ENCODE measurements at places on chromosomes 1 and 21.
A peak's percentile ranks its signal among the peaks of the same experiment; 100 is the strongest.

DNA sequence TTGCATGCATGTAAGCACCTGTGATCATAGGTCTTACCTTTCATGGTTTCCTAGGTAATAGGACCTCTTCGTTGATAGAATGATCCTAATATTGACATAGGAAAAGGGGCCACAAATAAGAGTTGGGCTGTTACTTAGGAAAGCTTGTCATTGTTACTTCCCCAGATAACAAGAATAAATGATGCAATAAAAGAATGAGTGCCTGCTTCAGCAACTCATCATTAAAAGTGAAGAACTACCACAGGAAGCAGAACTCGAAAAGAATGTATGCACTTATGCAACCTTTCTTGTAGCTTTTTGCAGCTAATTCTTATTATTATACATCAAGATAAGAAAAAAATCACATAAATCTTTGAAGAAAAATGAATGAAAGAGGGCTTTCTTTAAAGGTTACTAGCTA is 548.6 kb downstream of the LTN1 start:
- no peak for DNase-seq

GRCh38 chr1:41110286-41110685 is 88.8 kb upstream of the SLFNL1 start:
- DNase-seq = no peak

DNA sequence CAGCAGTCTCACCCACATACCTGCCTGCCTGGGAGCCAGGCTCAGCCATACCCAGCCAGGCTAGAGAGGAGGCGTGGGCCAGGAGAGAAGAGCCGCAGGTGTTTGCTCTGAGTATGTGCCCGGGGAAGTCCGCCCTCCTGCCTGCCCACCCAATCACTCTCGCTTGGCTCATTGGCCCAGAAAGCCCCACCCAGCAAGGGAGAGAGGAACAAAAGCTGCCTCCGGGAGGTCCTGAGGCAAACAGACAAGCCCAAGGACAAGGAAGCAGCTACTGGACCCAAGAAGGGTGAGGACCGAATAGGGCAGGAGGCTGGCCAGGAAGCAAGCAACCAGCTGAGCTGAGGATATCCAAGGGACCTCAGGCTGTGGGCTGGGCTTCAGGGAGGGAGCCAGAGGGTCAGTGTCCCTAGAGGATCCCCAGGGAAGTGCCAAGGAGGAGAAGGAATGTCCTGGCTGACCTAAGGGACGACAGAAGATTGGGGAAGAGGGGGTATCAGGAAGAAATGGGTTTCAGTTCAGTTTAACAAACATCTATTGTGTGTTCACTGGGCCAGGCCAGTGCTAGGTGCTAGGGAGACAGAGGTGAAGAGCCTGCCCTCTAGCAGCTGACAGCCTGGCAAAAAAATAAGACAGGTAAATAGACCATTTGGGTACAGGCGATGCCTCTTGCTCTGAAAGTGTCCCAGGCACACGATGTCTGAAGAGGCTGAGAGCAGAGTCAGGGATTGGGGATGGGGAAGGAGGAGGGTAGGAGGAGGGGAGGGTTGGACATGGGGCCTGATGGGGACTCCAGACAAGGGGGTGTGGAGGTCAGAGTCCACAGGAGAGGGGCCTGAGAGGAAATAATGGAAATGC is at the start of gene GJB4:
Gene GJB4, plus strand, starts transcription at position 238 of the 855 bp plus-strand sequence. CDS start 1,515 bp downstream, outside the sequence.
- peak; percentile 13 for DNase-seq

- DNase-seq = no peak
These were observed 1086.9 kb upstream of the TMPRSS15 start for GRCh38 chr21:19490481-19490880.

DNA sequence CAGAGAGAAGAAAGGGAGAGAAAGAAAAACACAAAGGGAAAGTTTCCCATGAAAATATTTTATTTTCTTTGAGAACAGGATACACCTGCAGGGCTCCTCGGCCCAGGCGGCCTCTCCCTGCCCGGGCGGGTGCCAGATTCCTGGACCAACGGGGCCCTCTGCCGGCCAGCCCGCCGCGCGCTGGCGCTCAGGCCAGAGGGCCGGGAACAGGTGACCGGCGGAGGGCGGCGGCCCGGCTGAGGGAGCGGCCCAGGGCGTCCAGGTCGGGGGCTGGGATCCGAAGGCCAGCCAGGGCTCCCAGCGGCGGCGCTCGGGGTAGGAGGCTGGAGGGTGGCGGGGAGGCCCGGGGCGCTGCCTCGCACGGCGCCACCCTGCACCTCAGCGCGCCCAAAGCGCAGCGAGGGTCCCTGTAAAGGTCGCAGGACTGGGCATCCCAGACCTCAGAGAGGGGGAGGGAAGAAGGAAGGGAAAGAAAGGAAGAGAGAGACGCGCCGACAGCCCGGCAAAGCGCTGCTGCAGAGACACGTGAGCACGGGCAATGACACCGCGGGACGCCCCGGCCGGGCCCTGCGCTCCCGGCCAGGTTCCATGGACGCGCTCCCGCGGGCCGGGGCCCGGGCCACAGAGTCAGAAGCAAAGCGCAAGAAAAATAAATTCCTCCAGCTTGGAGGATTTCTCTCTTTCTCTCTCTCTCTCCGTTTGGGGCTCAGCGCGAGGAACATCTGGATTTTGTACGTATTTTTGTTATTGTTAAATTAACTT is 927 bp downstream of the WNT9A start:
- DNase-seq = peak; percentile 64

- no peak for DNase-seq
These were observed 121.2 kb downstream of the HMGB4 start for GRCh38 chr1:33984906-33985565.

- peak; percentile 58 for DNase-seq
These were observed 34.3 kb upstream of the RAP1GAP start for GRCh38 chr1:21703318-21703963.

GRCh38 chr1:183219616-183220009 is 33.5 kb downstream of the LAMC2 start:
- no peak for DNase-seq

GRCh38 chr1:233904633-233905415 is at the start of gene SLC35F3:
SLC35F3 (plus strand) TSS chr1:233904676.
- DNase-seq = peak; percentile 41

- DNase-seq = peak; percentile 68
These were observed 39.5 kb downstream of the TOR3A start for GRCh38 chr1:179121159-179121938.

- DNase-seq = no peak
These were observed 35.5 kb downstream of the CRP start for GRCh38 chr1:159678939-159679338.

DNA sequence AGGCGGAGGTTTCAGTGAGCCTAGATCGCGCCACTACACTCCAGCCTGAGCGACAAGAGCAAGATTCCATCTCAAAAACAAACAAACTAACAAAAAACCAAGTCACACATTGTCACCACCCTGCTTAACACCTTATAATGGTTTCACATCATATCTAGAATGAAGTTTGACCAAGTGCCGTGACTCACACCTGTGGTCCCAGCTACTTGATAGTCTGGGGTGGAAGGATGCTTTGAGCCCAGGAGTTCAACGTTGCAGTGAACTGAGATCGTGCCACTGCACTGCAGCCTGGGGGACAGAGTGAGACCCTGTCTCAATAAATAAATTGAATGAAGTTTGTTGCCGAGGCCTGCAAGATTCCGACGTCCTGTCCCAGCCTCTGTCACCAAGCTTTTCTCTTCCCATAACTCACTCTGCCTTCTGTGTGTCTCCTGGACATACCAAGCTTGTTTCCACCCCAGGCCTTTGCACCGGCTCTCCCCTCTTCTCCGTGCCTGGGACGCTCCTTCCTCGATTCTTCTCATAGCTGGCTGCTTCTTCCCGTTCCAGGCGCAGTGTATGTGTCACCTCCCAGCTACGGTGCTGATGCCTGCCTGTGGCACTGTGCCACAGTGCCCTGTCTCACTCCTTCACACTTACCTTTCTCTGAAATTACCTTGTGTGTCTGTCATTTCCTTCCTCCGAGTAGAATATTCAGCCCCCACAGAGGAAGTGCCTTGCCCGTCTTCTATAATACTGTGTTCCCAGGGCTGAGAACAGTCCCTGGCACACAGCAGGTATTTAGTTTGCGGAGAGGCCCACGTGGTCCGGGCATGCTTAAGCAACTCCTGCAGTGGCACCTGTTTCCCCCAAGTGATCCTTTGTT is 3.8 kb upstream of the SELENON start:
- no peak for DNase-seq

GRCh38 chr1:245215071-245215470 is 60.3 kb downstream of the KIF26B start:
- DNase-seq = no peak

DNA sequence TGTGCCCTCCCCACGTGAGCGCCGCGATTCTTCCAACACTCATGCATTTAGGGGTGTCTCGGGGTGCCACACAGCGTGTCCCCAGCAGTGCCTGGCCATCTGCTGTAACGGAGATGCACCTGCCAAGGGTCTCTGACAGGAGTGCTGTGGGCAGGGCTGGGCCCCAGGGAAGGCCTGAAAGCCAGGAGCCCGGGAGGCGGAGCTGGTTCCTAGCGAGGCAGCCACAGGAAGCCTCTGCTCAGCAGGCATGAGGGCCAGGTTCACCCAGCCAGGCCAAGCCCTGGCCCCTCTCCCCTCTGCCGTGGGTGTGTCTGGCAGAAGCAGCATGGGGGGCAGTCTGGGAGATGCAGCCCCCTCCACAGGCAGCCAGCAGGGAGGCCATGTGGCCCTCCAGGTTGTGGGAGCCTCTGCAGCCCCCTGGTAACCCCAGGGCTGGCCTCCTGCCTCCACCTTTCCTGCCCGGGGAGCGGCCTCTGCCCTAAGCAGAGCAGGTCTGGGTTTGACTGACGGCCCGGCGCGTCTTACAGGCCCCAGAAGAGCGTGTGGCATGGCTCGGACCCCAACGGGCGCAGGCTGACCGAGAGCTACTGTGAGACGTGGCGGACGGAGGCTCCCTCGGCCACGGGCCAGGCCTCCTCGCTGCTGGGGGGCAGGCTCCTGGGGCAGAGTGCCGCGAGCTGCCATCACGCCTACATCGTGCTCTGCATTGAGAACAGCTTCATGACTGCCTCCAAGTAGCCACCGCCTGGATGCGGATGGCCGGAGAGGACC is 30.4 kb downstream of the SLC19A1 start:
- no peak for DNase-seq

DNA sequence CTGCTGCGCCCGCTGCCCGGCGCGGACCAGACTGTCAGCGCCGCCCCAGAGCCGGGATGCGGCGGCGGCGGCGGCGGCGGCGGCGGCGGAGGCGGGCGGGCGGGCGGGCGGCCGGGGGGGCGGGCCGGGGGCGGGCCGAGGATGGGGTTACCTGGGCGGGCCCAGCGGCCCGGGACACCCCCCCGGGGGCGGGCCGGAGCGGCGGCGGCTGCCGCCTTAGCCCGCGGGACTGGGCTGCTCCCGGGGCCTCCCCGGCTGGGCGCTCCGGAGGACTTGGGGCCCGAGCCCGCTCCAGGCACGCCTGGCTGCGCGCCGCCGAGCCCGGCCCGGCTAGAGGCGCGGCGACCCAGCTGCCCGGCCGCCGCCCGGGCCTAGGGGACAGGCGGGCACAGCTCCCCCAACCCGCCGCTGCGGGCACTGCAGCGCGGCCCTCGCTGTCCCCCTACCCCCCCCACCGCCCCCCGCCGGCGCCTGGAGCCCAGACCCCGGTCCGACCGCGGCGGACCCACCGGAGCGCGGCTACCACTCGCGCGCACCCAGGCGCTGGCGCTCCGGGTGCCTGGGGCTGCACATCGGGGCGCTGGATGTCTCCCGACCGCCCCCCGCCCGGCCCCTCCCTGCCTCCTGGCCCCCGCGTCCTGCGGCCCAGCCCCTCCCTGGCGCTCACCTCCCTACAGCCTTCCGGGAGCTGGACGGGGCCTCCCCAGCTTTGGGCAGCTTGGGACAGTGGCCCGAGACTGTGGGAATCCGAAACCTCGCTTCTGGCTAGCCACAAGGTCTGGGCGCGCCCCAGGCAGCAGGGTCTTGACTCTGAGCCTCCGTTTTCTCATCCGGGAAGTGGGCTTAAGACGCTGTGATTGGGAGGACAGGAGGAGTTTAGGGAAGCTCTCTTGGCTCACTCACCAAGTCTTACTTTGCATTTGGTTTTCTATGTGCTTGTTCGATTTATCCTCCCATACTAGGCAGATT is at the start of gene WNT4:
Gene WNT4, minus strand, starts transcription at position 33 of the 969 bp plus-strand sequence. CDS start 175 bp downstream, outside the sequence.
- DNase-seq = peak; percentile 37

GRCh38 chr1:222346955-222347354 is 200.9 kb downstream of the HHIPL2 start:
- DNase-seq = no peak

- DNase-seq = no peak
These were observed 159.0 kb upstream of the COL6A1 start for GRCh38 chr21:45822429-45823099.

GRCh38 chr1:208127792-208128529 is 116.2 kb downstream of the PLXNA2 start:
- no peak for DNase-seq

DNA sequence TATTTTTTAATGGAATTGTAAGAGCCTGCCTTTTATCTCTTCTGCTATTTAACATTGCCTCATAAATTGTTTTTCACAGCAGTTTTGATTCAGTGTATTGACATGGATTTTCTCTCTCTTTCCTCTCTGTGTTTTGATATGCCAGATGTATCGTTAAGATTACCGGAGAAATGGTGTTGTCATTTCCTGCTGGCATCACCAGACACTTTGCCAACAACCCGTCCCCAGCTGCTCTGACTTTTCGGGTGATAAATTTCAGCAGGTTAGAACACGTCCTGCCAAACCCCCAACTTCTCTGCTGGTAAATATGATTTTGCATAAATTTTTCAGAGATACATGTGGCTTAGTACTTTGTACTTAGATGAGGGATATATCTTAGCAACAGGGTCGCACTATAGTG is 23.1 kb upstream of the DYNLT5 start:
- DNase-seq = peak; percentile 10

DNA sequence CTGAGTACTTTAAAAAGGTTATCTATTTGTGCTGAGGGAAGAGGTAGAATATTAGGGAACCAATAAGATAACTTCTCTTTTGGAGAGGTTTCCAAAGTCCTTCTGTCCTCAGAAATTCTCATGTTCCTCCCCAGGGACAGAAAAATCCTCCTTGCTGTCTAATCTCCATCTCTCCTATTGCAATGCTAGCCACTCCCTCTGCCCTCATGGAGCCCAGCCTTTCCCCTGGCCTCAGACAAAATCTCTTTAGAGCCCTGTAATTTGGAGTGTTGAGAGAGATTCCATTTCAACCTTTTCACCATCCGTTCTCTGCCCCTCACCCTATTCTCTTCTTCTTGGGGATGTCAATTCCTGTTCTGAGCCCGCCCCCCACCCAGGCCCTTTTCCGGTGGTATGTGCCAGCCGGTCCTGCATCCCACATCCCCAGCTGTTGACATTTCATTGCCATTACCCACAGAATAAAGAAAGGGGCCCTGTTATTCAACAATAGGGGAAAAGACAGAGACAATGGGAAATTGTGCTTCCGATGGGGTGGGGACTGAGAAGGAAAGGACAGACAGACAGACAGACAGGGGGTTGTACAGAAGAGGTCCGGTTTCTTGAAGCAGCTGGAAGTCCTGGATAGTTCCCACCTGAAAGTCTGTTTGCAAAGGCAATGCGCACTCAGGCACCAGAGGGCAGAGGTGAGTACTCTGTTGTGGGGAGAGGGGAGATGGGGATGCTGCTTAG is at the start of gene HAPLN2:
Gene HAPLN2, plus strand, starts transcription at position 563 of the 729 bp plus-strand sequence. CDS start 4,076 bp downstream, outside the sequence.
- peak; percentile 42 for DNase-seq

DNA sequence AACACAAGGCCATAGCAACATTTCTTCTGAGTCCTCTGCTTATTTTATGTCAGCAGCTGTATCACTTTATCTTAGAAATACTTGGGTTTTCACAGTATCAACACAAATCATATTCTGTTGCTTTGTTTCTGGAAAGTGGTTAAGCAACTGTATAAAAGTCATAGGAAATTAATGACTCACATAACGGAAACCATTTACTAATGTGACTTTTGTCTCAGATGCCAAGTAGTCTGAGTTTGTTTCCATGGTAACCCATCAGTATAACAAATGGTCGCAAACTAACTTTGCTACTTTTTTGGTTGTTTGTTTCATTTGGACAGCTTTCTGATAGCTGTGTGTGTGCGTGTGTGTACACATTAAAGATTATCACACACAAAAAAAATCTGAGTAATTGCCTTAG is 31.1 kb downstream of the EEIG2 start:
- peak; percentile 97 for DNase-seq
